NCI-H1105 (cell line): ENCODE measurements at places on chromosomes 16 and 17.

- DNase-seq: no peak
Measured at GRCh38 chr16:72568502-72568901, 396.5 kb upstream of the PMFBP1 start.

GRCh38 chr16:49085686-49086085 lies 196.0 kb downstream of the CBLN1 start:
- no peak for DNase-seq

GRCh38 chr17:79104898-79105600 lies 30.4 kb downstream of the ENGASE start:
- DNase-seq: no peak

- DNase-seq: no peak
Measured at GRCh38 chr17:41672153-41672552, 16.5 kb upstream of the EIF1 start.

- no peak for DNase-seq
Measured at GRCh38 chr16:54135361-54136275, 151.0 kb downstream of the IRX3 start.

- DNase-seq: no peak
Measured at GRCh38 chr17:83149029-83149725, 69.8 kb downstream of the METRNL start.

- DNase-seq: no peak
Measured at GRCh38 chr16:13032911-13033310, 131.5 kb downstream of the SHISA9 start.

DNA sequence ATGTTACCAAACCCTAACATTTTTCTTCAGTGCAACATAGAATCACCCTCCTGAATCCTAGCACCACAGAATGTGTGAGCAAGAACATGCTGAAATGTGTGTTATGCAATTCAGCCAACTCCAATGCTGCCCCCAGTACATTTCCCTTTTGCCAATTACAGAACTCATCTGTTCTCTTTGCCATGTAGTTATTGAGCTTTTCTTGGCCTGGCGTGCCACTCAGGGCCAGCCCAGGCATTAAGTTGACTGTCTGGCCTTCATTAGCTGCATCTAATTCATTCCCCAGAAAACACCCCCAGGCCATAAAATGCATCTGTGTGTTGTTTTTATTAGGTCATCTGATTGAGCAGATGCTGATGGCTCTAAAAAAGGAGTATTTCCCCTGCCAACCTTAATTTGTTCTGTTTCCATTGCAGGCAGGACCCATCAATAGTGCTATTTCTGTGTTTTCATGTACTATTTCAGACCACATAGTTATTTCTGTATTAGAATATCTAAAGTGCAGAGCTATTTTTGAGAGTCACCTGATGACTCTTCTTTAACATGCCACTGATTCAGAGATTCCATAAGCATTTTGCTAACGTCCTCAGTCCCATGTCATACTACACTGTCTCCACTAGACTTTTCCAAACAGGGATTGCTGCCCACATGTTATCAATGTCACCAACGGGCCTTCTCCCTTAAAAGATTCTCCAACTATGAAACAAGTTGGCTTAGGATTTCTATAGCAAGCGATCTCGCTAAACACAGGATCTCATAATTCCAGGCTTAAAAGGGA lies 969.7 kb downstream of the CDH11 start:
- DNase-seq: no peak

DNA sequence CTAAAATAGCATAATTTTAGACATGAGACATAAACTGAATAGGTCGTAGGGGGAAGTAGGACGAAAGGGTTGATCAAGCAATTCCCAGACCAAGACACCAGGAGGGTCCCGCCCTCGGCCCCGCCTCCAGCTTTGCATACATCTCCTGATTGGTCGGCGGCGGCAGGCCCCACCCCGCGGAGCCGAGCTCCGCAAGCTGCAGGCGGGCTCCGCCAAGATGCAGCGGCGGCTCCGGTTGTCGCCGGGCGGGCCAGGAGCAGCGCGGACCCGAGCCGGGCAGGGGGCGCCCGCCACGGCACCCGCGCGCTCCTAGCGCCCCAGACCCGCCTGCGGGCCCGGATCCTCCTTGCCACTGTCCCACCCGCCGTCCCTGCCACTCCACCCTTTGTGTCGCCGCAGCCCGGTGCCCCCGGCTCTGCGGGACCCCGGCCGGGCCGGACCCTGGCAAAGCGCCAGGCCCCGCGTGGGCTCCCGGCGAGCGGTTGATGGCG lies at the start of gene CDR2L:
TSS of gene CDR2L (plus strand) at position 215 of the 491 bp plus-strand sequence. CDS start 412 bp downstream, outside the sequence.
- DNase-seq: peak; percentile 76

GRCh38 chr17:77128896-77129567 lies 11.7 kb upstream of the SEC14L1 start:
- no peak for DNase-seq

DNA sequence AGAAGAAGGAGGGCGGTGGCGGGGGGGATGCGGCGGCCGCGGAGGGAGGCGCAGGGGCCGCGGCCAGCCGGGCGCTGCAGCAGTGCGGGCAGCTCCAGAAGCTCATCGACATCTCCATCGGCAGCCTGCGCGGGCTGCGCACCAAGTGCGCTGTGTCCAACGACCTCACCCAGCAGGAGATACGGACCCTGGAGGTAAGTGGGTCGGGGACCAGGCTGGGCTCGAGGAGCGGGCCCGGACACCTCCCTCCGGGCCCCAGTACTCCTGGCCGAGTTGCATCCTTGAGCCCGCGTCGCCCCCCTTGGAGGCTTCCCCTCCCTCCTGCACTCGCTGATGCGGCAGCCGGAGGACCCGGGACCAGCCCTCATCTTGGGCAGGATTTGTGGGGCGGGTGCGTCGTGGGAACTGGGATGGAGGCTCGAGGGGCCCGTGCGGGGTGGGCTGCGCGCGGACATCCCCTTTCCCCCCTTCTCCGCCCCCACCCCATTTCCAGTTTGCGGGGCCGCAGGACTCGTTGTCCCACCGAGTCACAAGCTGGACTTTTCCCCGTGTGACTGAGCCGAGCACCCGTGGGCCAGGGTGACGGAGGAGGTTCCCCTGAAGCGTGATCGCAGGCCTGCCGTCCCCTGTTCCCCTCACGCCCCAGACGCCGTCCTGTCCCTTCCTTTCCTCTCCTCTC lies 572 bp downstream of the KSR1 start:
- no peak for DNase-seq

DNA sequence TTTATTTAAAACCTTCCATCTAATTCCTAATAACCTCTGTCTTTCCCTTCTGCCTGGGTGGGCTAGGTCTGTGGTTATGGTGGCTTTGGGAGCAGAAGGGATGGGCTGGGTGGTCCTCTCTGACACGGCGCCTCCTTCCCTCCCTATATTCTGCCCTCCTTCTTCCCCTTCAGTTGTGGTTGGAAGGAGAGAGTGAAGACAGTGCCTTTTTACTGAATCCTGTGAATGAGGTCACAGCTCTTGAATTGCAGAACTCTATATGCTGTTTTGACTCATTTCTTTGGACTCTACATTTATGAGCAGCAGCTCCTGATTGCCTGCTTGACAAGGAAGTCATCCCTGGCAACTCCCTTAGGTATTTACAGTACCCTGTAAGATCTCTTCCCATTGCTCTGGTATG lies 256.0 kb upstream of the ELAC2 start:
- DNase-seq: no peak

DNA sequence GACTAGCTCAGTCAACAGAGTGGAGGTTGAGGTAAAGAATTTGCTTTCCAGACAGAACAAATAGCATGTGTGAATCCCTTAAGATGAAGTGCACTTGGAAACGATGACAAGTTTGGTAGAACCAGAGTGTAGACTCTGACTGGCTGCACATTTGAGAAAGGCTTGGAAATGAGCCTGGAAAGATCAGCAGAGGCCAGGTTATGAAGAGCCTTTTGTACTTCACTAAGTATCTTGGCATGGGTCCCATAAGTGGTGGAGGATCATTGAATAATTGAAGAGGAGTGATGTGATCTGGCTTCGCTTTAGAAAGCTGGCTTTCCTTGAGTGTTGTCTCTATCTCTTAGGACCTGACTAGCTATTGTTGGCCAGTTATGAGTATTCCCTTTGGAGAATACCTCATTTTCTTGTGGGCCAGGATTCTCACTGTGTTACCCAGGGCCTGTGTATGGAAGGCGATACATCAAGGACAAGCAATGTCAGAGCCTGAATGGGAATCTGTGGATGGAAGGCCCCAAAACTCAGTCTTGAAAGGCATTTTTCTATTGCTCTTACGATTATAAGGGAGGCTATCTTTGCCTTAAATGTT lies 329.8 kb downstream of the UTP18 start:
- peak; percentile 15 for DNase-seq

DNA sequence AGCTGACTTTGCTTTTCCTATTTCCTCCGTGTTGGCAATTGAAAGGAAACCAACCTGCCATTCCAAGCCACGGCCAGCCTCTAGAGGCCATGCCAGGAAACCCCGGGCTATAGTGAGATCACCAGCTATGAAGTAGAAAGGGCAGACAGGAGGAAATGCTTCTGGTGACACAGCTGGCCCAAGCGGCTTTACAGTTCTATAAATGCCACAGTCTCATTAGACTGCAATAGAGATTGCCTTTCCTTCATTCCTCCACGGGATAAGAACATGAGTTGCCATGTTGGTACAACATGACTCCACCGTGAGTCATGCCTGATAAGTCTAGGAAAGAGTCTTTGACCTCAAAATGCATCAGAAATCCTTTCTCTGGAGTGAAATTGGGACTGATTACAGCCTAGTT lies 384.9 kb downstream of the GRIN2A start:
- DNase-seq: no peak

DNA sequence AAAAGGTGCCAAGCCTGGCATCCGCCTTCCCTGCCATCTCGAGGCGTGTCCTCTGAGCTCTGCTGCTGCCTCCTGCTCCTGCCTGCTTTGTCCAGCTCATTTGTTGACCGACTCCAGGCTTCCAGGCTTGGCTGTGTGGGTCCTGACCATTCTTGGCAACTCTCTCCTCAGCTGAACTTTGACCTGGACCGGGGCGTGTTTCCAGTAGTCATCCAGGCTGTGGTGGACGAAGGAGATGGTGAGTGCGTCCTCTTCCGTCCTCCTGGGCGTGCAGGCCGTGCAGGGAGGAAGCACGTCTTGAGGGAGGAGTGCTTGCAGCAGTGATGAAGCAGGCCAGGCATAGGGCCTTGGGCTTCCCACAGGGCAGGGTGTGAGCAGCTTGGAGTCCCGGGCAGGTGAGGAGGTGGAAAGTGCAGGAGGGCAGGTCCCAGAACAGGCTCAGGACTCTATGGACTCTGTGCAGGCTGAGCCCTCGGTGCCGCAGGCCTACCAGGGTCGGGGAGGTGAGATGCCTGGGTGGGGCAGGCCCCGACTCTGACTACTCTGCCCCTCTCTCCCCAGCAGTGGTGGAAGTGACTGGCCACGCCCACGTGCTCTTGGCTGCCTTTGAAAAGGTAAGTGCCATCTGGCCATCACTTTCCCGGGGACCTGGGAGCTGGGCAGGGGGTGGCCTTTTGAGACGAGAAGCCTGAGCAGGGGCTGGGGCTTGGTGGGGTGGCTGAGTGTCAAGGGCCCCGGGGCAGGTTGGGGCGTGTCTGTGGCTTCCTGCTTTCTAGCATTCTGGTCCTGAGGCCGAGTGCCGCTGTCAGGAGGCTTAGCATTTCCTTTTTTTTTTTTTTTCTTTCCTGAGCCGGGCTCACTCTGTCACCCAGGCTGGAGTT lies 28.6 kb upstream of the NUDT16L1 start:
- no peak for DNase-seq

DNA sequence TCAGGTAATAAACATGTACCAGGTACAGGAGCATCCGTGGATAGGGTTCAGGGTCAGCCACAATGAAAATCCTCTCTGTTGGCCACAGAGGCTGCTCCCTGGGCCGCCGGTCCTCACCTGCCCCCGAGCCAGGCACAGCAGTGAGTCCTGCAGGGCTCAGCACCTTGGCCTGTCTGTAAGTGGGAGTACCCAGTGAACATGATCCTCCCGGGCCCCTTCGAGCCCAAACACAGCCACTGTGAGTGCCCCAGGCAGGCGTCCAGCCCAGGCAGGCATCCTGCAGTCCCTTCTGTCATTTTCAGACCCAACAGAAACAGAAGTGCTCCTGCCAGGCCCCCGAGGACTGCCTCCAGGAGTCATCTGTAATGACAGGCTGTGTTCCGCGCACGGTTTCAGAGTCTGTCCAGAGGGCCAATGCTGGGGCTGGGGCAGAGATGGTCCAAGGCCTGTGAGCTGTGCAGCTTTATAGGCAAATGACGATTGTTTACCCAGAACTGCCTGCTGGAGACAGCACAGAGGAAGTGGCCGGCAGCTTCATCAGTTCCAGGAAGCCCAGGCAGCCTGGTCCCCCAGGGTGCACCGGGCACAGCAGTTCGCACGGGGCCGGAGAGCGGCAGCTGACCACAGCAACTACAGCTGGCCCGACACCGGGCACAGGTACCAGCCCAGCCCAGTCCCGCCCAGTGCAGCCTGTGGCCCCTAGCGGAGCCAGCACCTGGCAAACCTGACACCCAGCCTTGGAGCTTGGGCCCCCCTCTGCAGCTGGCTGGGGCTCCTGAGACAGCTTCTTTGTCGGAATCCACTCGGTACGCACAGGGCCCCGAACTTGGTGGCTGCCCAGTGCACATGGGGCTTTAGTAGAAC lies 13.2 kb downstream of the SLC7A5 start:
- DNase-seq: no peak

DNA sequence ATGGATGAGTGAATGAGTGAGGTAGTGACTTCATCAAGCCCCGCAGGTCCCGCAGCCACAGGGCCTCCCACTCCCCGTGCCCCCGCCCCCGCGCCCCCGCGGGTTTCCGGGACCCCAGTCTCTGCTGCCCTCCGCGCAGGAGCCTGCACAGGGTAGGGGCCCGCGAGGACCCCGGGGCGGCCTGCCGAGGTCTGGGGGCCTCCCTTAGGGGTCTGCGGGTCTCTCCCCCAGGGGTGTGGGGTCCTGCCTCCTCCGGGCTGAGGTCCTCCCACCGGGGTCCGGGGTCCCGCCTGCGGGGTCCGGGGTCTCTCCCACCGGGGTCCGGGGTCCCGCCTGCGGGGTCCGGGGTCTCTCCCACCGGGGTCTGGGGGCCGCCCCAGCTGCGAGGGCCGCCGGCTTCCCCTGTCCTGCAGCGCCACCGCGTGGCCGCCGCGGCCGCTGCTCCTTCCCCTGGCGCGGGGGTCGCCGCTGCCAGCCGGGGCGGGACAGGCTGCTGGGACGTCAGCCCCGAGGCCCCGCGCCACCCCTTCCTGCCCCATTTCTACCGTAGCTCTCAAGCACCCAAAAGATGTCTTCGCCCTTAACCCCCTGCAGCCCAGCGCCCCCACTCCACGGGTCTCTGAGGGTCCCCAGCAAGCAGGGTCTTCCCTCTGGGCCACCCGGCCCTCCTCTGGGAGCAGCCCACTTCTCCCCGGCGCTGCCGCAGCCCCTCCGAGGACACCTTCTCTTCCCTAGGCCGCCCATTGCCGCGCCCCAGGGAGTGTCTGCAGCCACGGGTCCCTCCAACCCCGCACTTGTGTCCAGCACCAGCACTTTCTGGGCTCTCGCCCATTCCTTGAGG lies 10.4 kb upstream of the CHMP6 start:
- DNase-seq: peak; percentile 11

DNA sequence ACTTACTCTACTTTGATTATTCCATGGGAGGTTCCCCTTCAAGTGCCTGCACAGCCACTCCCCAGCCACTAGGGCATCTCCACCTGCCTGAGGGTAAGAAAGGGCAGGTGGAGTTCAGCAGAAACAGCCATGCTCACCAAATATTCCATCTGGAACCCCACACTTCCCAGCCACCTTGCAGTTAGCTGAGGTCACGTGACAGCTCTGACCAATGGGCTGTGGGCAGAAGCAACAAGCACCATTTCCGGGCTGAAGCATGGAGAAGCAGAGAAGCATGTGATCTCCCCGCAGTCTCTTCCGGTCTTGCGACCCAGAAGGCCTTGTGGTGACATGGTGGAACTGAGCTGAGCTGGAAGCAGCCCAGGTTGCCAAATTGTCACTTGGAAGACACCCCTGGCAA lies 108.6 kb downstream of the CCT6B start:
- DNase-seq: no peak

- DNase-seq: no peak
Measured at GRCh38 chr17:76682296-76682695, 28.5 kb downstream of the MXRA7 start.
